Naive thymus-derived CD8-positive, alpha-beta T cell (primary cell): ENCODE measurements at places on chromosomes 5 and 9.
A peak's percentile ranks its signal among the peaks of the same experiment; 100 is the strongest.

- DNase-seq, result peak; percentile 53
Observed at GRCh38 chr5:170297589-170298462, at the start of gene LCP2. Gene LCP2 (minus strand): TSS chr5:170297777. CDS start chr5:170297611, 166 bp downstream.

DNA sequence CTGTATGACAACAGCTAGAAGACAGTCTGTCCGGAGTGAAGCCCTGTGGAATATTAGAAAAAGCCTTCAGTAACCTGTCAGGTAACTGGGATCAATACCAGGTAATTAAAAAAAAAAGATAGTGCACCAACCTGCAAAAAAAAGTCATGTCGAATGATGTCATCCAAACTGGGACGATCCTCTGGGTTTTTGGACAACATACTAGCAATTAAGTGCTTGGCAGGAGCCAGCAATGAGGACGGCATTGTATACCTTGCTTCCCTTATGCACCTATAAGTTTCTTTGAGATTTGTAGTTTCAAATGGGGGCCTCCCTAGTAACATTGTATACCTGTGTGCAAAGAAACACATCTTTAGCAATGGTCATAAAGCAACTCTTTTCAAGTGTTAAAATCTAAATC lies 2.8 kb downstream of the PLK2 start:
- DNase-seq, result no peak

DNA sequence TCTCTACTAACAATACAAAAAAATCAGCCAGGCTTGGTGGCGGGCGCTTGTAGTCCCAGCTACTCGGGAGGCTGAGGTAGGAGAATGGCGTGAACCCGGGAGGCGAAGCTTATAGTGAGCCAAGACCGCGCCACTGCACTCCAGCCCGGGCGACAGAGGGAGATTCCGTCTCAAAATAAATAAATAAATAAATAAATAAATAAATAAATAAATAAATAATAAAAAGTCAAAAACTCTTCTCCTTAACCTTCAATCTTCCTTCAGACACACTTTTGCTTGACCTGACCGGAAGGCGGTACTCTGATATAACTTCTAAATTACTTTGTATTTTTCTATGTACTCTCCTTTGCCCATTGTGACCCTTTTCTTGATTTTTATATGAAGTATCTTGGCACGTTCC lies 302.1 kb downstream of the SLF1 start:
- no peak for DNase-seq

GRCh38 chr5:137831526-137831925 lies 36.1 kb upstream of the MYOT start:
- no peak for DNase-seq

- no peak for DNase-seq
Observed at GRCh38 chr9:8011974-8012373, 212.4 kb upstream of the DMAC1 start.

GRCh38 chr9:89748831-89749499 lies 144.2 kb downstream of the GADD45G start:
- no peak for DNase-seq

- peak; percentile 68 for DNase-seq
Observed at GRCh38 chr9:126490871-126491567, 122.7 kb upstream of the LMX1B start.
